ENCODE measurements at places on chromosomes 11 and 22.

- no peak for DNase-seq
Observed at GRCh38 chr11:128595775-128596174, 8.4 kb upstream of the ETS1 start.

DNA sequence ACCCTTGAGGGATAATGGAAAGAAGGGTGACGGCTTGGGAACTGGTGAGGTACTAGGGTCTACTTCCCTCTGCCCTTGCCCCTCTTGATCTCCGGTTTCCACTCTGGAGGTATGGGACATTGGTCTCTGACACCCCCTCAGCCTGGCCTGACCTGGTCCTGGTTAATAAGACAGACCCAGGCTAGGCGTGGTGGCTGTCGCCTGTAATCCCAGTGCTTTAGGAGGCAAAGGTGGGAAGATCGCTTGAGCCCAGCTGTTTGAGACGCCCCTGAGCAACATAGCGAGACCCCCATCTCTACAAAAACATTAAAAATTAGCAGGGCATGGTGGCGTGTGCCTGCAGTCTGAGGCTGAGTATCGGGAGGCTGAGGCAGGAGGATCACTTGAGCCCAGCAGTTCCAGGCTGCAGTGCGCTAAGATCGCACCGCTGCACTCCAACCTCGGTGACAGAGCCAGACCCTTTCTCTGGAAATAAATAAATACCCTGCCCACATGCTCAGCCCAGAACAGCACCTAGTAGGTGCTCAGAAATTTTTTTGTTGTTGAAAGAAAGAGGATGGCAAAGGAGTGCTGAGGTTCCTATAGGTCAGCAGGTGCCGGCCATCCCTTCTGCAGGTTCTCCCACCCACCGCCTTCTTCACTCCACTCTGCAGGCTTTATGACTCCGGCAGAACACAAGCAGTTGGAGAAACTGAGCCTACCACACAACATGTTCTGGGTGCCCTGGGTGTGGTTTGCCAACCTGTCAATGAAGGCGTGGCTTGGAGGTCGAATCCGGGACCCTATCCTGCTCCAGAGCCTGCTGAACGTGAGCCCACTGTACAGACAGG lies 6.3 kb downstream of the BEST1 start:
- no peak for DNase-seq

DNA sequence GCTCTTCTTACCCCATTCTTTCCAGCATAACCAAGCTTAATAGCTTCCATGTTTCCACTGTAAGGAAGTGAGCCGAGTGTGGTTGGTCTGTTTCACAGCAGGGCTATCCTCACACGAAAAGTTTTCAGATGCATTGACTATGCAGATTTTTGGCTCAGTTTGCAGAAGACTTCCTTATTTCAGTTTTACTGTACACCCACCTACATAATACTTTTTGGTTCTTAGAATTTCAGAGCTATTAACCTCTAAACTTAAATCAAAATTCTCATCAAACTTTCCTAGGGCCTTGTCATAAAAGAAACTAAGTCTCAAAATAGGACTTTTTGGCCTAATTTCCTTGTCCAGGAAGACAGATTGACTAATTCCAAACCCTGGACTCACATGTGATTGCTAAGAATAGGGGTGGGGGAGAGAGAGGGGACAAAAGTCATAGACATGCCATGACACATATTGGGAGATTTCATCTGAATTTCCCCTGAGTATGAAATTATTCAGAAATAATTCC lies 7.3 kb upstream of the EHF start:
- no peak for DNase-seq

DNA sequence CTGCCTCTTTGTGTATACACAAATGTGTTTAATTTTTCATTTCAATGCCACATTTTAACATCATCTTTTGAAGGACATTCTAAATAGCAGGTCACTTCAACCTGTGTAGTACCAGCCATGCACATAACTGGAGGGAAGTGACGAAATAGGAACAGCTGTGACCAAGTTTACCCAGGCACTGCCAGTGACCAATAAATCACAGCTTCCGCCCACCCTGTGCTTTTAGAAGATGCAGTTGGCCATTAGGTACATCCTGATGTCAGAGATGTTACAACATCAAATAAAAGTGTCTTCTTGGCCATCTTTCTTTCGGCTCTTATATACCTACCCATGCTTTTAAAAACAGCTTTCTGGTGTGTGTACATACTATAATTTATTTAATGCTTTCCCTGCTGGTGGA lies 7.8 kb downstream of the LDLRAD3 start:
- no peak for DNase-seq

DNA sequence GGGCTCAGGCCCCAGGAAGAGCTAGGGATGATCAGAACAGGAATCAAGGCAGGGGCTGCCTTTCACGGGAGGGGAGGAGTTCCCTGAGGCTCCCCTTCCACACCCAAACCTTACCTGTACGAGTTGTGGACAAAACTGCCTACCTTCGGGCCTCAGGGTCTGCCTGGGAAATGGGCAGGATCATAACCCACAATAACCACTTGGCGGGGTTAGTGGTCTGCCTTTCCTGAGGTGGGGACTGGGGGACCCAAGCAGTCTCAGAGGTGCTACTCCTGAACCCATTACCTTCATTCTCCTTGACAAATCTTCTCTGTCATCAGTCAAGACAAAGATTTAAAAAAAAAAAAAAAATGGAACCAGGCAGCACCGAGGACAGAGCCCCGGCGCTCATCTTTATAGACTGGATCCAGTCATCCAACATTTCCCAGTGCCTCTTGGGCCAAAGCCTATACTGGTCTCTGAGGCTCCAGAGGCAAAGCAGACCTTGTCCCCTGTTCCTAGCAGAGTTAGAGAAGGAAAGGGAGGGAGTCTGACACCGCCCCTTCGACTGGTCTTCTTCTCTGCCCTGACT lies 14.2 kb downstream of the P2RY6 start:
- no peak for DNase-seq

GRCh38 chr11:66745356-66746235 lies 16.6 kb upstream of the SPTBN2 start:
- peak; percentile 64 for DNase-seq

GRCh38 chr11:88619656-88620385 lies 282.3 kb upstream of the CTSC start:
- no peak for DNase-seq

DNA sequence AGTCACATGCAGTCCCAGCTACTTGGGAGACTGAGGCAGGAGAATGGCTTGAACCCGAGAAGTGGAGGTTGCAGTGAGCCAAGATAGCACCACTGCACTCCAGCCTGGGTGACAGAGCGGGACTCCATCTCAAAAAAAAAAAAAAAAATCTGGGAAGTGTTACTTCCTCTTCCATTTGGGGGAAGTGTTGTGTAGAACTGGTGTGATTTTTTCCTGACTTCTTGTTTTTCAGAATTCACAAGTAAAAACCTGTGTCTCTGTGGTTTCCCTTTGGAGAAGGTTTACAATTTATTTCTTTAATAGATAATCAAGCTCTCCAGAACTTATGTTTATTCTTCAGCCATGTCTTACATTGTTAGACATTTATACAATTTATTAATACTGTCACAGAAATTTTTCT lies 396.1 kb downstream of the BRD1 start:
- DNase-seq: no peak

DNA sequence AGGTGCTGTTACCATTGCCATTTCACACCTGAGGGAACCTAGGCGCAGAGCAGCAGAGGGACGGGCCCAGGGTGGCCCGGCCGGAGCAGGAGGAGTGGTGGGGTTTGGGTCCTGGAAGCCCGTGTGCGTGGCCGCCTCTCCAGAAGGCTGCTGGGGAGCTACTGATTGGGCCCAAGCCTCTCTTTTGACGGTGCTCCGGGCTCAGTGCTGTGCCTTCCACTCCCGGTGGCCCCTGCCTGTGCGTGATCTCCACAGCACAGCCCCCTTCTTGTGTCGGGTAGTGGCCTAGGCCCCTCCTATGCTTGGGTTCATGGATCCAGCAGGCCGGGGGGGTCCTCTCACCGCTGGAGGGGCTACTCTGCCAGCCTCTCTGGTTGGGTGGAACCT lies 41.0 kb downstream of the SMIM38 start:
- DNase-seq: no peak
